SK-N-SH (cell line): ENCODE measurements at places on chromosomes 1 and 21. TPM values are rescaled to one million over a fixed set of nuclear protein-coding genes. Genes with fewer than 3 reads are reported as not detected.
A peak's percentile ranks its signal among the peaks of the same experiment; 100 is the strongest.

Gene OR2M3
- not detected in 2 replicates for polyA plus RNA-seq

Gene ATP13A2
- polyA plus RNA-seq = 15.9 and 29.3 TPM in 2 replicates

Gene OR2T3
- not detected in 2 replicates for polyA plus RNA-seq

Gene AQP10
- polyA plus RNA-seq = 0.02 and 0.13 TPM in 2 replicates

Gene CCNL2
- 362 and 475 TPM in 2 replicates for polyA plus RNA-seq

Gene TMCC2
- 5.3 and 6.0 TPM in 2 replicates for polyA plus RNA-seq

Gene OLIG2
- not detected in 2 replicates for polyA plus RNA-seq

Gene CLCNKB
- 0.37 and 0.41 TPM in 2 replicates for polyA plus RNA-seq

Gene KRTAP12-3
- polyA plus RNA-seq = not detected in 2 replicates

Gene SLC30A10
- polyA plus RNA-seq = 0.02 TPM in 2 replicates

Gene LCE3E
- not detected in 2 replicates for polyA plus RNA-seq

Gene F5
- polyA plus RNA-seq = under 0.01 TPM in 1 of 2 replicates, not detected in the other

Gene NPHS2
- not detected in 2 replicates for polyA plus RNA-seq

Gene DYRK3
- 3.6 and 5.8 TPM in 2 replicates for polyA plus RNA-seq

GRCh38 chr1:218314316-218314715, 29.2 kb downstream of the RRP15 start:
- no peak overlapping the region for H3K27ac ChIP-seq
- peaks cover 41% of the 10 kb centered on the region for H3K36me3 ChIP-seq
- no peak for DNase-seq
- H3K4me3 ChIP-seq = no peak overlapping the region
- no peaks in the 10 kb centered on the region for H3K4me1 ChIP-seq
- H3K27me3 ChIP-seq = no peaks in the 10 kb centered on the region

GRCh38 chr1:205913451-205914154, 29.7 kb downstream of the SLC26A9 start:
- no peaks in the 10 kb centered on the region for H3K27me3 ChIP-seq
- no peaks in the 10 kb centered on the region for H3K36me3 ChIP-seq
- H3K4me3 ChIP-seq = no peak overlapping the region
- DNase-seq = peak; percentile 5

DNA sequence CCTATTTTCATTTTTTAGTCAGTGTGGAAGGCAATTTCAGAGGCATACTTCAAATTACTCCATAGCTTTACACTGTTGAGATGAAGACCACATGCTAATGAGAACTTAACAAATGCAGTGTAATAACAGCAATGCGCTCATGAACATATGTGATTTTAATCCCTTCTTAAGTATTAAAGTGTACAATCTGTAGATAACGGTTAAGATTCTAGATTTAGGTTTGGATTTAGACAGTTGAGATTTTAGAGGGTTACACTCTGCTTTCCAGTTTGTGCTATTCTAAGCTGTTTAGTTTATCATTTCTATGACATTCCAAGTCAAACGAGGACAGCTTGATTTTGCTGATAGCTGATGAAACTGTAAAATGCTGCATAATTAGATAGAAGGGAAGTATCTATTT, 257.8 kb upstream of the CHRM3 start:
- DNase-seq = no peak
- no peak overlapping the region for H3K4me3 ChIP-seq
- H3K36me3 ChIP-seq = no peaks in the 10 kb centered on the region
- H3K27ac ChIP-seq = no peak overlapping the region
- no peaks in the 10 kb centered on the region for H3K4me1 ChIP-seq

DNA sequence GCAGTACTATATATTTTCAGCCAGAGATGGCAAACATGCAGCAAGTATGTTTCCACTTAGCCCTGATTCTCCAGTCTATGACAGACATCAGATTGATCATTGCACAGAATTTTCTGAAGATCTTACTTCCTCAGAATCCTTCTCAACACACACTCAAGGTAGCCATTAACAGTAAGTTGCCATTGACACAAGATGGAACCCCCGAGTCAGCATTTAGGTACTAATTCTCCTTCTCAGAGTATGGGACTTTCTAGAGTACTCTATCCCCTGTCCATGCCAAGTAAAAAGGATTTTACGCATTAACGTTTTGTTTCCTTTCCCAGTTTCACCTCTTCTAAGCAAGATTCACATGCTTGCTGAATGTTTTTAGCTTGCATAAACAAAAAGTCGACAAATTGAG, 63.5 kb downstream of the SGIP1 start:
- H3K27ac ChIP-seq = peak overlapping the region; percentile 82
- no peaks in the 10 kb centered on the region for H3K27me3 ChIP-seq
- peaks cover 14% of the 10 kb centered on the region for H3K36me3 ChIP-seq
- peaks cover 3% of the 10 kb centered on the region for H3K4me1 ChIP-seq
- no peak overlapping the region for H3K4me3 ChIP-seq
- DNase-seq = no peak

DNA sequence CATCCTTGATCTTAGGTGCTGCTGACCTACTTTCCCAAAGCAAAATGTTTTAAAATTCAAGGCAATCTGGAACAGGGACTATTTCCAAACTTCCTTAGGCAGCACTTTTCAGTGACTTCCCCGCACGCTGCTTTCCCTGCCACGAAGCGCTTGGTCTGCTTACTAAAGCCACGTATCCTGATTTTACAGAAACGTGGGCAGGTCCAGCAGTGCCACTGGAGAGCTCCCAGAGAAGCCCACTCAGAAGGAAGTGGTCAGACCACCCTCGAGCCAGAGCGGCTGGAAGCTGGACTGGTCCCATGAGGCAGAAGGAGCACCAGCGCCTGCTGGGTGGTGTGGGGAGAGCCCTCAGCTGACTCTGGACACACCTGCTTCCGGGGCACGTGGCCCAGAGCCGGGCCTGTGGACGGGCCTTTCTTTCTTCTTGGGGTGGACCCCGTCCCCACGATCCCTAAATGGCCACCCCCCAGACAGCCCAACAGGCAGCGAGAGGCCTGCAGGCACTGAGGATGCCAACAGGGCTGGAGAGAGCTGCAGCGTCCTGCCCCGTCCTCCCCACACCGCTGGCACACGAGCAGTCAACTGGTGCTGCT, 23.2 kb downstream of the PTTG1IP start:
- peaks cover 32% of the 10 kb centered on the region for H3K36me3 ChIP-seq
- H3K27ac ChIP-seq = no peak overlapping the region
- H3K4me3 ChIP-seq = no peak overlapping the region
- no peak for DNase-seq
- H3K4me1 ChIP-seq = peaks cover 13% of the 10 kb centered on the region; the same call in 1 of the 2 replicates
- no peaks in the 10 kb centered on the region for H3K27me3 ChIP-seq

- H3K4me1 ChIP-seq = no peaks in the 10 kb centered on the region
- no peaks in the 10 kb centered on the region for H3K36me3 ChIP-seq
- H3K27me3 ChIP-seq = no peaks in the 10 kb centered on the region
- no peak overlapping the region for H3K27ac ChIP-seq
- DNase-seq = no peak
These were observed 58.7 kb upstream of the ACTRT2 start for GRCh38 chr1:2962541-2962940.

GRCh38 chr1:9476790-9477463, 62.3 kb upstream of the SLC25A33 start:
- no peaks in the 10 kb centered on the region for H3K36me3 ChIP-seq
- no peaks in the 10 kb centered on the region for H3K27me3 ChIP-seq
- no peak overlapping the region for H3K4me3 ChIP-seq

- no peaks in the 10 kb centered on the region for H3K4me1 ChIP-seq
- DNase-seq = no peak
- no peaks in the 10 kb centered on the region for H3K36me3 ChIP-seq
- no peaks in the 10 kb centered on the region for H3K27me3 ChIP-seq
- no peak overlapping the region for H3K27ac ChIP-seq
These were observed 82.9 kb upstream of the COL24A1 start for GRCh38 chr1:86239490-86239889.

GRCh38 chr1:112674986-112675727, 698 bp downstream of the MOV10 start:
- H3K27me3 ChIP-seq = no peaks in the 10 kb centered on the region
- peak overlapping the region; percentile 79 for H3K4me3 ChIP-seq
- peak; percentile 85 for DNase-seq
- peaks cover 11% of the 10 kb centered on the region for H3K4me1 ChIP-seq
- H3K27ac ChIP-seq = peak overlapping the region; percentile 94

DNA sequence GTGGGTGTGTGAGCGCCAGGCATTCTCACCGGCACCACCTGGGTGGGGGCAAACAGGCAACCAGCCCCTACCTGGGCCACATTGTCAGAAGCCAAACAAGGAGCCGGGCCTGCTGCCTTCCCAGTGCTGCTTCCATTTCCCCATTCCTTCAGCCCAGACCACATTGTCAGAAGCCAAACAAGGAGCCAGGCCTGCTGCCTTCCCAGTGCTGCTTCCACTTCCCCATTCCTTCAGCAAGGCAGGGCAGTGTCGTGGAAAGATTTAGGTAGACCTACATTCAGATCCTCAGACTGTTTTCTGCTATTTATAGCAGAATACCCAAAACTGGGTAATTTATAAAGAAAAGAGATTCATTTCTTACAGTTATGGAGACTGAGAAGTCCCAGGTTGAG, 47.0 kb upstream of the EFHD2 start:
- no peaks in the 10 kb centered on the region for H3K27me3 ChIP-seq
- no peak for DNase-seq
- H3K36me3 ChIP-seq = no peaks in the 10 kb centered on the region

DNA sequence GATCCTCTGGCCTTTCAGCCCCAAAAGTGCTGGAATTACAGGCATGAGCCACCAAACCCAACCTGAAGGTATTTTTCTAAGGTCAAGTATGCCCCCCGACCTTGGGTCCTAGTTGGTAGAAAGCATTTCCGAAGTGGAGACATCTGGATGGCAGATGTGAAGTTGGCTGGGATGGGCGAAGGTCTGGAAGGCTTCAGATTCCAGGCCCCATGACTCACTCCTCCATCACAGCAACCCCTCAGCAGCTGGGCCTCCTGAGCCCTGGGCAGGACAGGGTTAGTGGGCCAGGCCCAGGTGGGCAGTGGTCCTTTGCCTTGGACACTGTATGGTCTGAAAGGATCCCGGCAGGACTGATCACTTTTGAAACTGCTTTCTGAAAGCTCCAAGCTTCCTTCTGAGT, 23.3 kb downstream of the NAV1 start:
- H3K4me1 ChIP-seq = peaks cover 57% of the 10 kb centered on the region
- peak overlapping the region; percentile 95 for H3K27ac ChIP-seq
- H3K4me3 ChIP-seq = no peak overlapping the region
- peaks cover 23% of the 10 kb centered on the region for H3K36me3 ChIP-seq

GRCh38 chr21:17388226-17388625, 124.6 kb upstream of the CXADR start:
- no peak overlapping the region for H3K27ac ChIP-seq
- no peaks in the 10 kb centered on the region; the same call in 1 of the 2 replicates for H3K27me3 ChIP-seq
- H3K36me3 ChIP-seq = no peaks in the 10 kb centered on the region
- no peak overlapping the region for H3K4me3 ChIP-seq

DNA sequence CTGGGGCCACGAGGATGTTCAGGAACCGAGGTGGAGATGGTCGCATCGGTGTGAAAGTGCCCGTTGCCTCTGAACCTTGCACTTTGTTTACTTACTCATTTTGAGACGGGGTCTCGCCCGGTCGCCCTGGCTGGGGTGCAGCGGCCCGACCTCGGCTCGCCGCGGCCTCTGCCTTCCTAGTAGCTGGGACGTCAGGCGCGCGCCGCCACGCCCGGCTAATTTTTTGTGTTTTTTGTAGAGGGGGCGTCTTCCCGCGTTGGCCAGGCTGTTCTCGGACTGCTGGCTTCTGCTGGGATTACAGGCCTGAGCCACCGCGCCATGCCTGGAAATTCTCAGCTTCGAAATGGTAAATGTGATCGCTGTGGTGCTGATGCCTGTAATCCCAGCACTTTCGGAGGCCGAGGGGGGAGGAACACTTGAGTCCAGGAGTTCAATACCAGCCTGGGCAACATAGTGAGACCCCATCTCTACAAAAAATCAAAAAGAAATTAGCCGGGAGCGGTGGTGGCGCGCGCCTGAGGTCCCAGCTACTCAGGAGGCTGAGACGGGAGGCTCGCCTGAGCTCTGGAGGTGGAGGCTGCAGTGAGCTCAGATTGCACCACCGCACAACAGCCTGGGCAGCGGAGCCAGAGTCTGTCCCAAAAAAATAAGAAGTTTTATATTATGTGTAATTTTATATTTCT, 684 bp upstream of the MRPL20 start:
- peaks cover 10% of the 10 kb centered on the region; the same call in 1 of the 2 replicates for H3K36me3 ChIP-seq
- peak overlapping the region; percentile 77 for H3K27ac ChIP-seq
- H3K4me3 ChIP-seq = peak overlapping the region; percentile 77
- no peaks in the 10 kb centered on the region for H3K27me3 ChIP-seq
- DNase-seq = no peak

DNA sequence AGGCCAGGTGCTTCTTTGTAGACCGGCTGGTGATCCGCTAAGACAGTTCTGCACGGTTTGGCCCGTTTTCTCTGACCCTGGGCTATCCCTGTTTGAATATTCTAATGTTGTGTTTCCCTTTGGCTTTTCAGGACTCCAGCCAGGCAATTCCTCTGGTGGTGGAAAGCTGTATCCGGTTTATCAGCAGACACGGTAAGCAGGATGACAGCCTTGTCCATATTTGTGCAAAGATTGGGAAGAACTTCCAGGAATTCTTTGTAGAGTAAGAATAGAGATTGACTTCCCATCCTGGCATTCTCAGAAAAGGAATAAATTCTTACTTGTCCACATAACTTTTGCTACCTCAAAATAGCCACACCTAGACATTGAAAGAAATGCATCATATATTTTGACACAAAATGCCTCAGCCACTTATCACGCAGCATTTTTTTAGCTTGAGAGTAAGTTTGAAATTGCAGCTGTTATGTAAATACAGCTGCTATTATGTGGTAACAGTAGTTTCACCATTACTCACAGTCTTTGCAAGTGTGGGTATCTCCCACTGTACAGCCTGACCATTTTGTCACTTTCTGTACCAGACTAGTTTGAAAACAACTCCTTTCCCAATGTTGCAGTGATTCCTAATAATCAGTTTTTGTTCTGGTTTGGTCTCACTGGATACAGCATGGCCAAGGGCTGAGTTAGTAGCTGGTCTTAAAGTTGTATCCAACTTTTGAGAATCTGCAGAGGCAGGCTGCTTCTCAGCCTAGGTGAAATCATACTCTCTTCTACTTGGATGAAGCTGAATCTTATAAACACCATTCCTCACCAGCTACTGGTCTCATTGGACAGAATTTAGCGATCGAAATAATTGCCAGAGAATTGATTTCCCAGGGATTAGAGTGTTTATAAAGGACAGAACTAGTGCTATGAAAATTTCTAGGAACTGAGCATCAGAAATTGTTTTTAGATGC, 40.0 kb upstream of the IKBKE start:
- H3K27ac ChIP-seq = no peak overlapping the region
- no peaks in the 10 kb centered on the region for H3K4me1 ChIP-seq
- DNase-seq = no peak
- peaks cover 59% of the 10 kb centered on the region for H3K36me3 ChIP-seq
- no peak overlapping the region for H3K4me3 ChIP-seq
- no peaks in the 10 kb centered on the region for H3K27me3 ChIP-seq

- H3K36me3 ChIP-seq = no peaks in the 10 kb centered on the region
- H3K4me1 ChIP-seq = peaks cover 21% of the 10 kb centered on the region
- H3K27me3 ChIP-seq = no peaks in the 10 kb centered on the region
- H3K27ac ChIP-seq = no peak overlapping the region
These were observed 7.0 kb downstream of the DYRK1A start for GRCh38 chr21:37373539-37373938.

- H3K4me1 ChIP-seq = peaks cover 4% of the 10 kb centered on the region
- H3K27ac ChIP-seq = peak overlapping the region; percentile 53; the same call in 1 of the 2 replicates
- H3K36me3 ChIP-seq = no peaks in the 10 kb centered on the region
- H3K27me3 ChIP-seq = no peaks in the 10 kb centered on the region
- no peak for DNase-seq
These were observed 98.1 kb upstream of the NFIA start for GRCh38 chr1:60984062-60984799.

- DNase-seq = no peak
- H3K4me3 ChIP-seq = no peak overlapping the region
- H3K27ac ChIP-seq = no peak overlapping the region
- peaks cover 21% of the 10 kb centered on the region for H3K4me1 ChIP-seq
- no peaks in the 10 kb centered on the region for H3K36me3 ChIP-seq
These were observed 7.6 kb downstream of the ARHGEF10L start for GRCh38 chr1:17546946-17547670.
